ENCODE measurements at places on chromosomes 6 and 20. TPM values are rescaled to one million over a fixed set of nuclear protein-coding genes. Genes with fewer than 3 reads are reported as not detected.

DNA sequence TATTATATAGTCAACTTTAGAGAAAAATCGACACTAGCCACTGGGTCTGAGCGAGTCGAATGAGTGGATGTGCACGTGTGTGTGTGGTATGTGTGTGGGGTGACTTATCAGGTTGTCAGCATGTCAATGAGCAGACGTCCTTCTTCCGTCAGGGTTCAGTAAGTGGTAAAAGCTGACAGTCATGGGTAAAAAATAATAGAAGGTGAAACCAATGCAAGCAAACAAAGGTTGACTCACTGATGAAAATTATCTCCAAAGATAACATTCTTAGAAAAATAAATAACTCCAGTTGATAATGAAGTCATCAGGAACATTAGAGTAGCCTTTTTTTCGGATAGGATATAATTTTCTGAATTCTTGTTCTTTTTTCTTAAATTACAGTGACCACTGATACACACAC lies 243.8 kb upstream of the FOXQ1 start:
- no peaks in the 10 kb centered on the region for H3K4me1 ChIP-seq
- no peaks in the 10 kb centered on the region for H3K36me3 ChIP-seq
- no peak for DNase-seq
- no peak overlapping the region for H3K4me3 ChIP-seq
- no peak overlapping the region for H3K27ac ChIP-seq

DNA sequence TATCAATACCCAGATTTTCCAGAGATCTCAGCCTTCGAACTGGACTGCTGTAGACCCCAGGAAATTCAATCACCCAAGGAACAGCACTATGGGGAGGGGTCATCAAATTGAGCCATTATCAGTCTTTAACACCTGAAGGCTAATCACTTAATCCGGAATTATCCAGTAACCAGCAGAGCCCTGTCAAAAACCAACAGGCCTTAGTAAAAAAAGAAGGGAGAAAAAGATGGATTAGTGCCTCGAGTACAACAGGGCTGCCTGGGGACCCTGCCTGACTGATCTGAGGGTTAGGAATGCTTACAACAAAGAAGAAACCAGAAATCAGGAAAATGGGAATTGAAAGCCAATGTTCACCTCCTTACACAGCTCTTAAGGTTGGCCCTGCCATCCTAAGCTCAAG lies 7.6 kb downstream of the RRAGD start:
- no peaks in the 10 kb centered on the region for H3K36me3 ChIP-seq
- H3K27me3 ChIP-seq: peaks cover 33% of the 10 kb centered on the region
- no peak for DNase-seq
- no peaks in the 10 kb centered on the region for H3K4me1 ChIP-seq

GRCh38 chr6:829656-830055 lies 136.7 kb upstream of the EXOC2 start:
- H3K27me3 ChIP-seq: no peaks in the 10 kb centered on the region
- no peaks in the 10 kb centered on the region for H3K4me1 ChIP-seq
- no peak overlapping the region for H3K4me3 ChIP-seq
- DNase-seq: no peak
- H3K36me3 ChIP-seq: no peaks in the 10 kb centered on the region

- peaks cover 12% of the 10 kb centered on the region for H3K27me3 ChIP-seq
- no peak overlapping the region for H3K4me3 ChIP-seq
- no peak overlapping the region for H3K27ac ChIP-seq
- no peaks in the 10 kb centered on the region for H3K36me3 ChIP-seq
- H3K4me1 ChIP-seq: peaks cover 8% of the 10 kb centered on the region
Observed at GRCh38 chr6:166387642-166388289, 5.0 kb upstream of the MPC1 start.

DNA sequence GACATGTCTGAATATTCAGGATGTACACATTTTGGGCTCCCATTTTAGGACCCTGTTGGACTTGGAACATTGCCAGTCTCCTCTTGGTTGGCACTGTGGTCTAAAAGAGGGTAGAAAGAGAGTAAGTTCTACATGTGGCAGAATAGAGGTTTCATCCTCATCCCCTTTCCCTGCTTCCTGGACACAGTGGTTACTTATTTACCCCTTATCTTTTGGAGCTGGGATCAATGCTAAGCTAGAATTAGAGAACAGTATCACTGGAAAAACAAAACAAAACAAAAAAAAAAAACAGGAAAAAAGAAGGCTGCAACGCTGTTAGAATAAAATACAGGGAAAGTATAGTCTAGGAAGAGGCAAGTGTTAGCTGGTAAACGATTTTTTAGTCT lies 790.6 kb downstream of the MAFB start:
- peaks cover 42% of the 10 kb centered on the region for H3K4me1 ChIP-seq
- H3K27me3 ChIP-seq: no peaks in the 10 kb centered on the region
- H3K4me3 ChIP-seq: no peak overlapping the region
- peaks cover 3% of the 10 kb centered on the region for H3K36me3 ChIP-seq
- DNase-seq: no peak

DNA sequence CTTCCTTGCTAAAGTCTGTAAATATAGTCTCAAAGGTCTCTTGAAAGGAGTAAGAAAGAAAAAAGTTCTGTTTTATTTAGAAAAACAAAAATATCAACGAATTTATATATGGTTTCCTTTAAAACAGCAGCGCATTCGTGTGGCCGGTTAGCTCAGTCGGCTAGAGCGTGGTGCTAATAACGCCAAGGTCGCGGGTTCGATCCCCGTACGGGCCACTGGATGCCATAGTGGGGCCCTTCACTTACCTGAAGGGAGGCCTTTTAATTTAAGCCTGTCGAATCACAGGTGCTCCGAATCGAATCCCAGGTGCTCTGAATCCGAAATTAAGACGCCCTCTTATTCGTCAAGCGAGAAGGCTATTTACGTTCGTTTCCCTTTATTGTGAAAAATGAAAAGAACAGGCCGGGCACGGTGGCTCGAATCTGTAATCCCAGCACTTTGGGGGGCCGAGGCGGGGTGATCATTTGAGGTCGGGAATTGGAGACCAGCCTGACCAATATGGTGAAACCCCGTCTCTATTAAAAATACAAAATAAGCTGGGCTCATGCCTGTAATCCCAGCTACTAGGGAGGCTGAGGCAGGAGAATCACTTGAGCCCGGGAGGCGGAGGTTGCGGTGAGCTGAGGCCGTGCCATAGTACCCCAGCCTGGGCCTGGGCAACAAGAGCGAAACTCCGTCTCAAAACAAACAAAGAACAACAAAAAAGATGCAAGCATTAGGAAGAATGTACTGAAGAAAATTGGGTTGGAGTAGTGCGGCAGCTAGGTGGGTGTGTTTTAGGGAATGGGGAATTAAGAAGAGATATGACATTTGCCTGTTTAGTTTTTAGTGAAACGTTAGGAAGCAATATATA lies 195.8 kb upstream of the ZNF184 start:
- DNase-seq: no peak
- H3K27ac ChIP-seq: peak overlapping the region; percentile 50
- H3K27me3 ChIP-seq: peaks cover 65% of the 10 kb centered on the region

The C2 gene
- total RNA-seq: 2.4 TPM

The ZBTB2 gene
- 12.3 TPM for total RNA-seq

The IL20RA gene
- total RNA-seq: not detected

- no peak for DNase-seq
- no peaks in the 10 kb centered on the region for H3K27me3 ChIP-seq
- H3K4me1 ChIP-seq: peaks cover 9% of the 10 kb centered on the region
- H3K27ac ChIP-seq: no peak overlapping the region
- H3K36me3 ChIP-seq: no peaks in the 10 kb centered on the region
Observed at GRCh38 chr6:109252261-109253041, 129.8 kb downstream of the CD164 start.

The E2F1 gene
- 6.3 TPM for total RNA-seq

DNA sequence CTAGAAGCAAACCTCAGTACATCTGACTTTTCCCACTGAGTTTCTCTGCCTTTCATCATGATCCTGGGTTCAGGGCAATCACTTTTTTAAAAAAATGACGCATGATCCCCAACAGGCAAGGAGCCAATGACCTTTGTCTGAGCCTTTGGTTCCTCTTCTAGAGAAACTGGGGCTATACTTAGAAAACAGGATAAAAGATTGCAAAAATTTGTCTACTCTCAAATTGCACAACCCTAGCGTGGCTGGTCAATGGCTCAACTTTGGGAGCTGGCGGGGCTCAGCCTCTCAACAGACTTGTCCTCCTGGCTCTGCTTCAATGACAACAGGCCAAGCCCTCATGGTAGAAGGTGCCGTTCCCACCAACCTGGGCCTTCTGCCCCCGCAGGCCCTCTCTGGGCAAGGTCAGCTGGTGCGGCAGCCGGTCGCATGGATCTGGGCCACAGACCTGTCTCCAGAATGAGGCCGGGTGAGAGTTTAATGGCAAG lies 48.7 kb downstream of the PDYN start:
- DNase-seq: no peak
- H3K27me3 ChIP-seq: peaks cover 51% of the 10 kb centered on the region
- no peak overlapping the region for H3K27ac ChIP-seq
- H3K36me3 ChIP-seq: no peaks in the 10 kb centered on the region
- H3K4me3 ChIP-seq: no peak overlapping the region

GRCh38 chr6:21616005-21616404 lies 22.5 kb downstream of the SOX4 start:
- H3K4me3 ChIP-seq: no peak overlapping the region
- no peak for DNase-seq
- peaks cover 9% of the 10 kb centered on the region for H3K4me1 ChIP-seq
- H3K27me3 ChIP-seq: no peaks in the 10 kb centered on the region
- no peak overlapping the region for H3K27ac ChIP-seq
- H3K36me3 ChIP-seq: no peaks in the 10 kb centered on the region

DNA sequence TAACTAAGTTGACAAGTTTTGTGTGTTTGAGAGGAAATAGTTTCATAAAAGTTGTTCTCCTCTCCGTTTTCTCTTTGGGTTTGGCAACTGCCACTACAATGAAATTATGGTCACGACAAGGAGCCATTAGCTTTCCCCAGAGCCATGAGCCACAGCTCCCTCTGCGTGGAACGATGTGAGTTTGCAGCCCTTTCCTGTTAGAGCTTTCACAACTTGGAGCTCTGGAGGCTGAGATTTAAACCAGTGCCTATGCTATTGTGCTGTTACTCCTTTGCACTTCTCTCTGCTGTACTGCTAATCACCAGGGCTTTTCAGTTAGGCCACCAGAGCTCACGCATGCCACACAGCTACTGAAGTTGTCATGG lies 29.3 kb upstream of the TXNDC5 start:
- no peak overlapping the region for H3K27ac ChIP-seq
- H3K4me1 ChIP-seq: no peaks in the 10 kb centered on the region
- H3K36me3 ChIP-seq: no peaks in the 10 kb centered on the region

DNA sequence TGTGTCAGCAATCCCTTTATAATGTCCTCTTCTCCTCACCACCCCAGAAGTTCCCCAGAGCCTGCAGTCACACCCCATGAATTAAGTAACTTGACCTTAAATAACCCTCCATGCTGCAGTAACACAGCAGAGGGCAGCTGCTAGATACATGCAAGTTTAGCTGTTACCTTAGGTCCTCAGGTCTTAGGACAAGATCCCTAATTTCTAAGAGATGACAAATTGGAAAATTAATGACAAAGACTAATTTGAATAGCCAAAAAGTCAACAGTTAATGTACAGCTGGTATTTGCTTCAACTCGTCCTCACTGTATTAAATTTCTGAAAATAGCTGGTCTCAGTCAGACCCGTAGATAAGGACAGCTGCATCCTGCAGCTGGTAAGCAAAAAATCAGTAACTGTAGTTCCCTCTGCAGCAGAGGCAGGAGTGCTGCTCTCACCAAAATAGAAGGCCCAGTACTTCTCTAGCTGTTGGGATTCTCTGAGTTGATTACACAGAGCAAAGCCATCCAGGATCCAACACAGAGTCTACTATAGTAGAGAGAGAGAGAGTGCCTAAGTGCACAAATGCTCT lies 62.4 kb downstream of the TNFRSF21 start:
- H3K27ac ChIP-seq: no peak overlapping the region
- peaks cover 3% of the 10 kb centered on the region for H3K4me1 ChIP-seq
- H3K36me3 ChIP-seq: no peaks in the 10 kb centered on the region
- no peaks in the 10 kb centered on the region for H3K27me3 ChIP-seq

The ADTRP gene
- not detected for total RNA-seq

- H3K27ac ChIP-seq: no peak overlapping the region
- H3K36me3 ChIP-seq: no peaks in the 10 kb centered on the region
Observed at GRCh38 chr6:36636687-36637418, 41.7 kb upstream of the CDKN1A start.

DNA sequence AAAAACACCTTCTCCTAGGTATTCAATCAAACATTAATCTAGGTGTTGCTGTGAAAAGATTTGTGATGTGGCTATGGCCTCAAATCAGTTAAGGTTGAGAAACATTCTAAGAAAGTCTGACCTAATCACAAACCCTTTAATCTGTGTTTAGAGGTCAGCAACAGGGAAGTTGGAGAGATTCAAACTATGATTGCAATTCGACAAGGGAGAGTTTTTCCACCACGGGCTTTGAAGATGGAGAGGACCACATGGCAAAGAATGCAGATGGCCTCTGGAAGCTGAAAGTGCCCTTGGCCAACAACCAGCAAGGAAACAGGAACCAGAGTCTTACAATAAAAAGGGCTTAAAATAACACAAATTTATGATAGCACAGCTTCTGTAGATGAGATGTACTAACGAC lies 29.6 kb upstream of the LGSN start:
- DNase-seq: no peak
- H3K36me3 ChIP-seq: no peaks in the 10 kb centered on the region
- no peaks in the 10 kb centered on the region for H3K27me3 ChIP-seq
- no peak overlapping the region for H3K27ac ChIP-seq
- H3K4me1 ChIP-seq: peaks cover 14% of the 10 kb centered on the region
- H3K4me3 ChIP-seq: no peak overlapping the region

GRCh38 chr6:158257425-158257759 lies 54.9 kb upstream of the TULP4 start:
- H3K4me1 ChIP-seq: peaks cover 34% of the 10 kb centered on the region
- H3K36me3 ChIP-seq: peaks cover 6% of the 10 kb centered on the region
- H3K27me3 ChIP-seq: no peaks in the 10 kb centered on the region
- H3K27ac ChIP-seq: no peak overlapping the region

GRCh38 chr20:46188866-46189541 lies 70.9 kb downstream of the CD40 start:
- DNase-seq: no peak
- H3K27ac ChIP-seq: no peak overlapping the region
- peaks cover 13% of the 10 kb centered on the region for H3K27me3 ChIP-seq
- H3K36me3 ChIP-seq: no peaks in the 10 kb centered on the region
- H3K4me1 ChIP-seq: no peaks in the 10 kb centered on the region
- no peak overlapping the region for H3K4me3 ChIP-seq

The LY6G6F gene
- not detected for total RNA-seq

DNA sequence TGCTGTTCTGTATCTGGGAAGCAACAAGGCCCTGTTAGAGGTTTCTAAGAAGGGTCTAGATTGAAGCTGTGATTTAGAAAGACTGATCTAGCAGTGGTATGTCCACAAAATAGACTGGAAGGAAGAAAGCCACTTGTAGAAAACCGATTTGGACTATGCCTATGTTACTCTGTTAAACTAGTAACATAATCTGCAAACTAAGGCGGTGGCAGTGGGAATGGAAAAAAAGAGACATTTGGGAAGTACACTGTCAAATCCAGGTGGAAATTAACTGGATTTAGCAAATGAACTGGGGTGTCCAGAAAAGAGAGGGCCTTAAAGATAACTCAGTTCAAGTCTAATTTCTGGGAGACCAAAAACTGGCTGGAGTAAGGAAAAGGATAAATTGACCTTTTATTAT lies 11.6 kb downstream of the ILRUN start:
- peaks cover 4% of the 10 kb centered on the region for H3K36me3 ChIP-seq
- H3K27me3 ChIP-seq: no peaks in the 10 kb centered on the region
- peak overlapping the region; percentile 16 for H3K27ac ChIP-seq
- no peak overlapping the region for H3K4me3 ChIP-seq
- peaks cover 17% of the 10 kb centered on the region for H3K4me1 ChIP-seq

The TFAP2D gene
- total RNA-seq: not detected

The HTR1E gene
- total RNA-seq: not detected
